Cortex of kidney (tissue), 1 donor: ENCODE measurements at places on chromosomes 3 and 15.

- no peak for DNase-seq
These were observed 90.2 kb upstream of the KLF13 start for GRCh38 chr15:31236184-31237042.

- no peak for DNase-seq
These were observed 350.5 kb downstream of the LRTM1 start for GRCh38 chr3:54577313-54577712.

DNA sequence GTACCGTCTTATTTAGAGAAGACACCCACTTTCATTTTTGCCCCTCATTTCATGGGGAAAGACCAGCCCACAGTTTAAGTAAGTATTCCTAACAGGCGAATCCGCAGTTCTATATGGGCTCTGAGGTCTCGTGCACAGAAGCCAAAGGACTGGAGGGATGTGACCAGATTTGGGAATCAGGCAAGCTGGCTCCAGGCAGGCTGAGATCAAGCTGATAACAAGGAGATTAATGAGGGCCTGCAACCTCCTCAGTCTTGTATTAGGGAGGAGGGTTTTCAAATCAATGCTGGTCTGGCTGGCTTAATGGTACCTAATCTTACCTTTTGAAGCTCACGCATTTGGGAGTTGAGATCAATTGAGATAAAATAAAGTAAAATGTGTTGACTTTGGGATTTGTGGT is 15.3 kb downstream of the ST8SIA2 start:
- no peak for DNase-seq

GRCh38 chr15:92843814-92844213 is 56.3 kb upstream of the CHD2 start:
- no peak for DNase-seq

GRCh38 chr15:88322461-88322860 is 65.9 kb upstream of the NTRK3 start:
- no peak for DNase-seq

GRCh38 chr15:70264014-70264582 is 166.4 kb upstream of the TLE3 start:
- no peak for DNase-seq

DNA sequence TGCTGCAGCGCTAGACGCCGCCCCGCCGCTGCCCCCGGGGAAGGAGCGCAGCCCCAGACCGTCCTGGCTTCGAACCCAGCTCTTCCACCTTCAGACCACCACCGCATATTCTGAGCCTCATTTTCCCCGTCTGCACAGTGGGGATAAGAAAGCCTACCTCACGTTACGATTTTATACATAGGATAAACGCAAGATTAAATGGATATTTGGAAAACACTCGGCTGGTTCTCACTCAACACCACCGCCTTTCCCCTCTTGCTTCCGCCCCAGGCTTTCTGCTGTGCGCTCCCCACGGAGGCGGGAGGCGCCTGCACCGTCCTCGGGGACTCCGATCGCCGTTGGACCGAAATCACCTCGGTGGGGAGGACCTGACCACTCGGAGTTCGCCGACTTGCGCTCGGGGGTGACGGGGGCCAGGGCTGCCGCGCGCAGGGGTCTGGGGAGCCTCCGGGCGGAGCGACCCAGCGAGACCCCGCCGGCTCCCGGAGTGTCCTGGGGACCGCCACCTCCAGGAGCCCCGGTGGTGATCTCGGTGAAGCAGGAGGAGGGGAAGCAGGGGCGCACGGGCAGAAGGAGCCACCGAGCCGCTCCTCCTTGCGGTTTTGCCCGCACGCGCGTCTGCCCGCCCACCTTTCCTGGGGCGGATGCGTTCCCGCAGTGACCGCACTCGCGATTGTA is 4.0 kb downstream of the FBXL22 start:
- no peak for DNase-seq

- DNase-seq = no peak
These were observed 19.0 kb upstream of the AGBL1 start for GRCh38 chr15:86060674-86061073.

DNA sequence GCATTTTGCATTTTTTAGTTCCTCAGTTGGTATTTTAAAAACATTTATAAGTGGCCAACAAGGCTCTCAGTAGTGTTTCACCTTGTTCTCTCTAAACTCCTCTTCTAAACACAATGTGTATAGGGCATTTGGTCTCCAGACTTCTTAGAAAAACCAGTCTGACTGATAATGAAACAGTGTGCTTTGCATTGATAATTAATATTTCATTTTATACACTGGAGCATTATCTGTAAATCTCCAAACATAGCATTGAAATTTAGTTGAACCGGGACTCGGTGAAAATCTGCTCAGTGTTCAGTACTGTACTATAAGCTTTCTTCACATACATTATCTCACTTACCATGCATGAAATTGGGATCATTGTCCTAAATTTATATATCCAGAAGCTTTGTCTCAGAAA is 53.6 kb downstream of the SETD5 start:
- DNase-seq = no peak

- no peak for DNase-seq
These were observed 629.2 kb upstream of the AGTR1 start for GRCh38 chr3:148068466-148068865.

DNA sequence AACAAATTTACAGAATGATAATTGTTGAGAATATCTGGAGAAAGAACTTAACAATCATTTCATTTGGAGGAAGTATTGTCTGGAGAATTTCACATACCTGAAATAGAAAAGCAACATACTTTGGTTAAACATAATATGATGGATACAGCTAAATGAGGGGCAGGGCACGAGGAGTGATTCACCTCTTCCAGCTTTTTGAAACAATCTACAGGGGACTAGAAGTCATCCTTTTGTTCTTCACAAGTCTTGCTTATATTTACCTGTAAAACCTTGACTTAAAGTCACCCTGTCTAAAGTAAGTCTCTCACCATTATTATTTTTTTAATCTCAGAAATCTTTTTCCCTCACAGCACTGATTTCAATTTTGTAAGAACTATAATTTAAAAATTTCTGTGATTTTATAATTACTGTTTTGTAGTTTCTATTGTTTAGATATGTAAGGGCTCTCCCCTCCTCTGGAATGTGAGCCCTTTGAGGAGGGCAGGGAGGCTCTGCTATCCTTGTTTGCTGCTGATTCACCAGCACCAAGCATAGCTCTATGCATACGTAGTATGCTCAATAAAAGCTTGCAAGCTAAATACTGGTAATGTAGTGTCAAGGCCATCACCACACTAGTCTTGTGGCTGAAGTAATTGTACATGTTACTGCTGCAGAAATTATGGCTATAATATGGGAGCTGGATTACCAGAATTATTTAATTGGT is 193.9 kb upstream of the THRB start:
- no peak for DNase-seq

- DNase-seq = no peak
These were observed 50.7 kb downstream of the PROS1 start for GRCh38 chr3:93923006-93923405.

DNA sequence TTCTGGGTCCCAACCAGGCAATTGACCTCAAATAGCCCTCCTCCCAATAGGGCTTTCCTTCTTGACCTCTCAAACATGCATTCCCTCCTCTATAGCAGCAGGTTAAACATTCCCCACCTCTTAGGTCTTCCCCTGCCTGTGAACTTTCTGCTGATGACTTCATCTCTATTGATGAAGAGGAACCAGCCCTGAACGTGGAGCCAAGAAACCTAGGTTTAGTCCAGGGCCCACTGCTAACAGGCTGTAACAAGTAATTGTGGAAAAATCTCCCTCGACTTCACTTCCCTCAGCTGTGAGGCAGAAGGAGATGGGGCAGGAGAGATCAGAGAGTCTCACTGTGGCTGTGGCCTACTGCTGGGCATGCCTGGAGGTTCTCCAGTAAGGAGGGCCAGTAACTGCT is 24.7 kb downstream of the ILDR1 start:
- DNase-seq = no peak

DNA sequence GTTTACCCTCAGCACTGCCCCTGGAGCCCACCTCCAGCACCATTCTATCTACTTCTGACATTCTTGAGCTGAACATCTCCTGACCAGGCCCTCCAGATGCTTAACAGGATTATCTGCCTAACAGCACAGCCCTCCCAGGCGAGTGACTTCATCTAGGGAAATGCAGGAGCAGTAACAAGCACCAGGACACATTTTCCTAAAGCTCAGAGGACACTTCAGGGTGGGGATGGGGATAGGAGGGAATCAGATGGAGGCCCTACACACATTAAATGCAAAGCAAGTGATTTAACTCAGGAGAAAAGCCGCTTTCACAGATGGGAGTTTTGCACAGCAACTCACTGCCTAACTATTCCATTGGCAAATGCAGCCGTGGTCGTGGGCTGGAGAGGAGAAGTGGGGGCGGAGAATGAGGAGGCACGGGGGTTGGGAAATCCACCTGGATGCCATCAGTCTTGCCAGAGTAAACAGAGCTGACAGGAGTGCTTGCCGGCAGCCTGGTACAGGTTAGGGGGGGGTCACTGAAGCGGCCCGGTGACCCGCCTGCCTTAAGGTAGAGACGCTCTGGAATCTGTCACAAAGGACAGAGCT is 21.3 kb upstream of the BNC1 start:
- no peak for DNase-seq

- DNase-seq = no peak
These were observed 27.9 kb downstream of the FBN1 start for GRCh38 chr15:48617619-48618018.

DNA sequence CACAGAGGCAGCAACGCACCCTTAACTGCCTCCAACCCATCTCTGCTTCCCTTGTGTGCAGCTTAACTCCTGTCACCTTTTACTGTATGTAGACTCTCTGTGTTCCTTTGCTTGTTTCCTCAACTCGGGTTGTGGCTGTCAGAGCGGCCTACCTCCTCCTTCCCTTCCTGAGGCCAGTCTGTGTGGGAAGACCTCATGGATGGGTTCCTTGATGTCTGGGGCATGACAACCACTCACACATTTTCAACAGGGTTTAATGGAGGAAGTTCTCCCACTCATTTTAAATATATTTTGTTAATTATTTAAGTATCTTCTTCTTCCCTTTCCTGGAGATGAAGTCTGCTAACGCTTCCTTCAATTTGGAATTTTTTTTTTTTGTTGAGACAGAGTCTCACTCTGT is 1.8 kb upstream of the CSPG5 start:
- no peak for DNase-seq

DNA sequence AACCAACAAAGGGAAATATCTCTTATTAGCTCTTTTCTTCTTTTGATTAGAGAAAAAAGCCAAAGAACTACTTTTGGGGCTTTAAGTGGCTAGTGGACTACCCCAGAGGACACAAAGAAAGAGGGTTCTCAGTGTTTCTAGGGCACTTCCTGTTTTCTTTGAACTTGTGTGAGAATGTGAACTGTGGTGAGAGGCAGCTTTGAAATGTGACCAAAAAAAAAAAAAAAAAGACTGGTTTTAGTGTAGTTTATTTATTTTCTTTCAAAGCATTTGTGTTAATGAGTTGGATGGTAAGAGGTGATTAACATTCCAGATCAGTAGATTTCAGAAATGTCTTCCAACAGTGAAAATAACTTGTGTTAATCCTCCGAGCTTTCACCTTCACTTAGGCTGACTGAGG is 32.4 kb downstream of the SELENOT start:
- no peak for DNase-seq

DNA sequence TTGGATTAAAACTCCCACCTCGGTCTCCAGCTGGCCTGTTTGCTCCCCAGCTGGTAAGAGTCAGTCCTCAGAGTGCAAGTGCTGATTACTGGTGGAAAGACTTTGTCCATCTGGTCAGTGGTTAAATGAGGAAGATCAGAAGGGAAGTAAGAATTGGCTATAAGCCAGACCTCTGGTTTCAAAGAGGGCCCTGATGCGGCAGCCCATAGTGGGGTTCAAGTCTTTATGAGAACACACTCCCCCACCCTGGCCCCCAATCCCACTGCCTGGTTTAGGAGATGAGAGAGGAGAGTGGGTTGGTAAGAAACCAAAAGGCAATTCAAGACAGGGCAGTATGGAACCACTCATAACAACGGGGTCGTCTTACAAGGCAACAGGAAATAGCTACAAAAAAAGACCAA is 65.0 kb downstream of the FRMD4B start:
- no peak for DNase-seq

DNA sequence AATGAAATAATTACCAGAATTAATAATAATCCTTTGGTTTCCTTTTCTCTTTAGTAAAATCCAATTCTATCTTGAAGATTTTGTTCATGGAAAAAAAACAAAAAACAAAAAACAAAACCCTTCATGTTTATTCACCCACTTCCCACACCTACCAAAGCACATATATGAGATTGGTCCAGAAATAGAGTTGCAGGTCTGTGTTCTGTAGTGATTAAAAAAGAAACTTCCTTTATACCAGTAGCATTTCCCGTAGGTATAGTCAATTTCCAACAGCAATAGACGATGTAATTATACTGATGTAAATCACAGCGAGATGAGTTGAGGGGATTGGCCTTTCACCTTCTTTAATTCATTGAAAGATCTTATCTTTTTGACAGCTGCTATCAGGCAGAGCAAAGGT is 194.6 kb downstream of the SOX2 start:
- DNase-seq = no peak

GRCh38 chr15:46735115-46735514 is 982.2 kb upstream of the SEMA6D start:
- no peak for DNase-seq

GRCh38 chr15:99878835-99879234 is 145.6 kb upstream of the LYSMD4 start:
- no peak for DNase-seq

- no peak for DNase-seq
These were observed 30.0 kb upstream of the AKAP13 start for GRCh38 chr15:85350395-85350794.

- no peak for DNase-seq
These were observed 128.5 kb upstream of the LRIG1 start for GRCh38 chr3:66629150-66629981.

DNA sequence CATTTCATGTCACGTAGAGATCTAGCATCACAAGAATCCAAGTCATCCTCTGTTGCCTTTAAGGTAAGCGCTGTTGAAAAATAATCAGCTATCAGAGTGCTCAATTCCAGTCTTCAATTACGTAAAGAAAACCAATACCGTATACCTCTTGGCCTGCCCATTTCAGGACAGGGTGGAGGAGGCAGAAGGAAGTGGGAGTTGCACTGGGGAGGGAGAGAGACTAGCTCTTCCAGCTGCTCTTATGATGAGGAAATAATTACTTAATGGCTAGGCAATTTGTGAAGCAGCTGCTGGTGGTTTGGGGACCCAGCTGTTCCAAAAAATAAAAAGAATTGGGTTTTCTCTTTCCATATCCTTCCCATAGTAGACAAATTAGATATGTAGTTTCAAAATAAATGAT is 365.8 kb upstream of the MCTP2 start:
- no peak for DNase-seq
